ENCODE measurements at places on chromosomes 7 and 10. TPM values are rescaled to one million over a fixed set of nuclear protein-coding genes. Genes with fewer than 3 reads are reported as not detected.

Gene ARMH3
- total RNA-seq = 5.6 TPM

Gene INSYN2A
- total RNA-seq = not detected

Gene LIPM
- not detected for total RNA-seq

Gene AOC1
- not detected for total RNA-seq

Gene ZNF777
- total RNA-seq = 19.6 TPM
